ENCODE measurements at places on chromosomes 6 and 20.

DNA sequence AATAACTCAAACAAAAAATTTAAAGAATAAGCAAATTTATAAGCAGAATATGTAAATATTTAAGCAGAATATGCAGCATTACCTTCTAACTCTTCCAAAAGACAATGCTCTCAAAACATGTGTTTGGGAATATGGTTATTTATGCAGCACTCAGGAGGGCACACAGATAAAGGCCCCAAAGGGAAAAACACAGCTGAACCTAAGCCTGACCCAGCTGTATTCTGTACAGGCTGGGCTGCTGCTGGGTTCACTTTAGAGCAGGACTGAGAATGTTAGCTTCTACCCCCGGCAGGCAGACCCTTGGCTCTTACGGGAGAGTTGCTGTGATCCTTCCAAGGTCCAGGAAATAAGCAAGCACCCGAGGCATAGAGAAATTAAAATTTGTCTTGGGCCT, 37.3 kb downstream of the ABHD12 start:
- DNase-seq = no peak

DNA sequence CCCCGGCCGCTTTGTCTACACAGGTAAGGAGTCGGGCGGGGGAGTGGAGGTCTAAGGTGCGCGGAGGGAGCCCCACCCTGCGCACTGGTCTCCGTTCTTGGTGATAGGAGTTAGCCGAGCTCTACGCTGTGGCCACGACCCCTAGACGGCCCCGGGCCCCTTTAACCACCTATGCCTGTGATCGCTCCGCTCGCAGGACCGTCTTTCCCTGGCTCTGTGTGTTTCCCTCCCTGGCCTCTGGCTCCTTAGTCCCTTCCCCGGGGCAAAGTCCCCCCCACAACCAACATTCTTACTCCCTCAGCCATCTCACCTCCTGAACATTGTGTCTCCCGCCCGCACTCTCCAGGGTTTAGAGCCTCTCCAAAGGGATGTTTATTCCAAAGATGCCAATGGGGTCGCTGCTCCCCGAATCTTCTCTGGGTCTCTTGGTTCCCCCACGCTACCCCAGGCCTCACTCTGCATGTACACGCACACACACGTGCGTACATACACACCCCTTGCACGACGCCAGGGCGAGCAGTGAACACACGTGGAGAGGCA, 50.4 kb downstream of the CPXM1 start:
- no peak for DNase-seq

GRCh38 chr6:25889877-25890853, 16.1 kb upstream of the SLC17A3 start:
- DNase-seq = no peak

GRCh38 chr6:66264376-66264775, 557.4 kb upstream of the EYS start:
- DNase-seq = no peak

- no peak for DNase-seq
These were observed 100.1 kb upstream of the FRMD1 start for GRCh38 chr6:168179133-168179532.

- DNase-seq = no peak
These were observed 111.5 kb downstream of the TIAM2 start for GRCh38 chr6:155106456-155107115.

DNA sequence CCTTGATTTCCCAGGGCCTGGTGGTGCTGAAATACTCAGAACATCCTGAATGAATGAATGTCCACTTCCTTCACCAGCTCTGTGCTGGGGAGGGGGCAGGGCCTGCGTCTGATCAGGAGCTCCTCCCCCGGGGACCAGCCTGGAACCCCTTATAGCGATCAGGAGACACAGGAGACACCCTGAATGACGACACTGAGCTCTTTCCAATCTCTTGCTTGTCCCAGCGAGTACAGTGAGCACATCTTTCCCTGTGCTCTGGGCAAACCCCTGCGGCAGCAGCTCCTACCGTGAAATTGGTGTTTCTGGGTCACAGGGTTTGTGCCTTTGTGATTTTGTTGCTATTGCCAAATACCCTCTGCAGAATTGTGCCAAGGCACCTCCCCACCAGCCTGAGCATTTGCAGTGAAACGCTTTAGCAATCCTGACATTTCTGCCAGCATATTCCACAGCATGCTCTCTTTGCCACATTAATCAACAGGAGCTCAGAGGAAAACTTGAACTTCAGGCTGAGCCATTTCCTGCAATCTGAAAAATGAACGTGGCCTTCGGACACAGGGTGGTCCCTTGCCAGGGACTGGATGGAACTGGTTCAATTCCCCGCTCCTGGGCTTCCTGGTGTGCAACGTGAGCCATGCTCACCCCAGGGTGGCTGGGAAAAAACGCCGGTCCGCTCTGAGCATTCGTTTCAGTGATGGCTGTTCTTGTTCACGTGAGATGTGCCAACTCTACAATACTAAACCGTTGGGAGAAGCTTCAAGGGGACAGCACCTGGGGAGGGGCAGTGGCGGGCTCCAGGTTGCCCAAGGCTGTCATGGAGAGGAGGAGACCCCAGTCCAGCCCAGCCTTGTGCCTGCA, 23.1 kb upstream of the MRGBP start:
- DNase-seq = no peak

GRCh38 chr6:95848717-95849116, 167.1 kb upstream of the FUT9 start:
- no peak for DNase-seq

DNA sequence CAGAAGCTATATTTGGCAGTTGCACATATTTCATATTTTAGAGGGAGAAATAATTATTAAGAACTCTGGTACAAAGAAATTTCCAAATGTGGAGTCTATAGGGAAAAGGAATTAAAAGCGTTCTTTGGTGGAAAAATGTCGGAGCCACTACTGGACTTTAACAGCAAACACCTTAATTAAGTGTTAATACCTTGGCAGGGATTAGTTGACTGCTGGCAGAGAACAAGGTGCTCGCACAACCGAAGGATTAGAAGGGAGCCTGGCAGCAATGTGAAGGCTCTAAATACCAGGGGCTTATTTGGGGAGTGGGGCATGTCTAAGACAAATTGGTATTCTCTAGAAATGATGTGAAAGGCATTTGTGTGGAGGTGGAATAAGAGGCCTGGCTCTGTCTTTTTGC, 98.9 kb downstream of the PAK5 start:
- DNase-seq = no peak

DNA sequence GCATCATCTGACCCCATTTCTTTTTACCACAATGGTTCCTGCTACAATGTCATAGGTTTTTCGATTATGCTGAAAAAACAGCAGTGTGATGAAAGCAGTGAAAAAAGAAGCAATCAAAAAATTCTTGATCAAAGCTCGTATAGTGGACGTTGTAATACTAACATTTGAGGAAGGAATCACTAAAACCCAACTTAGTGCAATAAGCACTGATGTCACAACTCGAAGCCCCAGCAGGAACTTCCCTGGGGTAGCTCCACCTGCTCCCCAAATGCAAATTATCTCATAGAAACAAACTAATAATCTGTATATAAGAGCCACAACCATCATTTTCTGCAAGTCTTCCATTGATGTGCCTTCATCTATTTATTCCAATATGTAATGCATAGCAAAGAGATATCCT, 285.6 kb upstream of the SGK1 start:
- DNase-seq = no peak

DNA sequence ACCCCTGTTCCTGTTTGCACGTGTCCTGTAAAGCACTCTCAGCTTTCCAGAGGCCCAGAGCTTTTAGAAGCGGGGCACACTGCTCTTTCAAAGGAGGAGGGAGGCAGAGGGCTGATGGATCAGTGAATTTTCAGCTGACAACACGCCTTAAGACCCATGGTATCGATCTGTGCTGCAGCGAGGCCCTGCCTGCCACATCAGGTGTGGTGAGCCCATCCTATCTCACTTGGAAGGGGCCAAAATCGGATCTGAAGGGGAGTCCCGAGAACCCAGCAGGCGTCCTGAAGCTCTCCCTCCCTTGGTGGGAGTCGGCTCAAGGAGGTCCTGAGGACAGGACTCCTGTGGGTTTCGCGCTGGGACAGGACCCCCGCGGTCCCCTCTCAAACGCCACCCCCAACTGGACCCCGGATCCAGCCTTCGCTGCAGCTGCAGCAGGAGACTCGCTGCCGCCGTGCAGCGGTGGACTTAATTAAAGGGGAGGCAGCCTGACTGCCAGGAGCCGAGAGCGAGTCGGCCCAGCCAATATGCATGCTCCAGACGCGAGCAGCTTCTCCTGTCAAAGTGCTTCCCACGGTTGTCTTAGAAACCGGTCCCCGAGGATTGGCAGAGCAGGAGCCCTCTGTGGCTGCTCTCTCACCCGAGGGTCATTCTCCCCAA, 580.0 kb upstream of the ZNF337 start:
- no peak for DNase-seq

DNA sequence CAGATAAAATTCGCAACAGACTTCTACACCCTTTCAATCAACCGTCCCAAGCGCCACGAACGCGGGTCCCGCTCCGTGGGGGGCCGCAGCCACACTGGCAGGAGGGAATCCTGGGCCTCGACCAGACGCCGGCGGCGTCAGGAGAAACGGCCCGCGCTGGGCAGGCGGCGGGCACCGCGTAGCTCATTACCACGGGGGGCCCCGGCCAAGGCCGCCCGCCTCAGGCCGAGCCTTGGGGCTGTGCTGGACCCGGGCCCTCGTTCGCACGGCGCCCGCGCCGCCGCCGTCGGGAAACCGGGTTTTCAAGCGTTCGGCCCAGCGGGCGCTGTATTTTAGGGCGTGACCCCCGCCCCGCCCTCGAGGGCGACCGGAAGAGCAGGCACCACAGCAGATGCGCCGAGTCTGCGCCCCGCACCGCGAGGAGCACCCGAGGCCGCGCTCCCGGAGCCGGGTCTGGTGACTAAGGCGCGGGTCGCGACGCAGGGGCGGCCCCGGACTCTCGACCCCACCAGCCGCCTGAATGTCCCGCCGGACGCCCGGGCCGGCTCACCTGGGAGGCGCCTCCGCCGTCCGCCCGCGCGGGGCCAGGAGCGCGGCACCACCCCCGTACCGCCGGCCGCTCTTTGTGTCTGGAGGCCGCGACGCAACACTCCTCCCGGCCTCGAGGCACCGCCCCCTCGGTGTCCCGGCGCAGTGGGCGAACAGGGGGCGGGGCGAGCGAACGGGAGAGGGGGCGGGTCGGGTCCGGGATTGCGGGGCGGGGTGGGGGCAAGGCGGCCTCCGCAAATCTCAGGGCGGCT, at the start of gene NINL:
NINL (minus strand) TSS at position 627 of the 800 bp plus-strand sequence. CDS start 58,944 bp downstream, outside the sequence.
- DNase-seq = no peak

DNA sequence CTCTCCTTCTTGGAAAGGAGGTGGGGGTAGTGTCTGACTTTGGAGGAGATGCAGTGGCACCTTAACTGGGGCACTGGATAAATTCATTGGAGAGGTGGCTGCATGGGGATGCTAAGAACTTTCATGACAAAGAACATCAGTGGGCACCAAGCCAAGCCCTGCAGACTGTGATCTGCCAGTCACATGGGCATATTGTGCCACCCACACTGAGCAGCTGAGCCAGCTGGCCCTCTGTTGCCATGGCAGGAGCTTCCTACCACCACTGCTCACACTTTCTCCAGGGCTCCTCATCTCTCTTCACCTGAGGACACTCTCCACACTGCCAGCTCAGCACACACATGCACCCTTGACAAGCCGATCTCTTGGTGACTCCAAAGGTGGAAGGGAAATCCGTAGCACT, 715.6 kb downstream of the QKI start:
- DNase-seq = no peak

GRCh38 chr20:35497780-35498189, 31.7 kb downstream of the C20orf173 start:
- DNase-seq = no peak

- DNase-seq = no peak
These were observed 52.6 kb downstream of the SPTLC3 start for GRCh38 chr20:13061381-13061780.

DNA sequence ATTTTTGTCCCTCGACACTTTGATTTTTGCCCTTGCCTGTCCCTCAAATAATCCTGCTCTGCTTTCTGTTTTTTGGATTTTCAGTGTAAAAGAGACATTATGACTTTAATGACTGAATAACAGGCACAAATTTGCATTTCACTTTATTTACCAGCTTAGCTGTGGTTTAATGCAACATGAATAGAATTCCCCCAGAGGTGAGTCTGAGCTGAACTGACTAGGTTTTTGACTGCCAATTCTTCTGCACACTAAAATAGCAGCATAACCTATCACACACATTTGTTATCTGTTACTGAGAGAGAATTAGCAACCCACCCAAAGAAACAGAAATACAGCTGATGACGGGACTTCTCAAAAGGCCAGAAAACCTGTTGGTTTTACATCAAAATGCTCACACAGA, 3.9 kb upstream of the RBM24 start:
- no peak for DNase-seq

DNA sequence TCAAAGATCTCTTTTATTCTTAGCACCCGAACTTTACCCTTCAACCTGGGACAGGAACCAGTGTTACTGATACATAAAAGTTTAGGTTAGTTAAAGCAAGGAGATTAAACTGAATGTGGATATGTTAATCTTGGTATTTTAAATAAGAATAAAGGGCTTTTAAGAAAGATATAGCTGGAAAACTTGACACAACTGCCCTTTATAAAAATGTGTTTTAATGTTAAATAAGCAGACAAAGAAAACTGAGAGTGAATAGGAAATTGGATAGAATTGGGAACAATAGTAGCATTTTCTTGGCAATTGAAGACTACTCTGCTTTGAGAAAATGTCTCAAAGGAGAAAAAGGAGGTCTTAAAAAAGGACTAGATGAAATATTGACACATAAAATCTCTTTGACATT, 45.9 kb upstream of the CRISP1 start:
- no peak for DNase-seq
